ENCODE measurements at places on chromosomes 4 and X.
A peak's percentile ranks its signal among the peaks of the same experiment; 100 is the strongest.

GRCh38 chr4:31427691-31428090 lies 707.5 kb downstream of the PCDH7 start:
- DNase-seq = no peak

DNA sequence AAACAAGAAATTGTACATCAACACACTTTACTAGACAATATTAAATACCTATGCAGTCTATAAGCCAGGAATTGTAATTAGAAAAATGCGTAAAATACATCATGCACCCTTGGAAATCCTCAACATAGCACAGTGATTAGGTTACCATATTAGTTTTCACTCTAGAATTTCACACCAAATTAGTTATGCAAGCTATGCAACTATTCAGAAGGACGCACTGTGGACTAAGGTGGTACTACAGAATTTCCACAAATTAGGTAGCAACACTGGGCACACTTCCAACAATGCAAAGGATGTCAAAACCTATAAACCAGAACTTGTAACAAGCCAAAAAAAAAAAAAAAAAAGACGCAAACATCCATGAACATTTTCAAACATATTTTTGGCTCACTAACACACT lies 71.1 kb upstream of the ZCCHC13 start:
- no peak for DNase-seq

GRCh38 chr4:55754754-55755350 lies 64.7 kb upstream of the EXOC1L start:
- DNase-seq = no peak

- no peak for DNase-seq
Measured at GRCh38 chr4:35105486-35105885, 1138.8 kb downstream of the ARAP2 start.

DNA sequence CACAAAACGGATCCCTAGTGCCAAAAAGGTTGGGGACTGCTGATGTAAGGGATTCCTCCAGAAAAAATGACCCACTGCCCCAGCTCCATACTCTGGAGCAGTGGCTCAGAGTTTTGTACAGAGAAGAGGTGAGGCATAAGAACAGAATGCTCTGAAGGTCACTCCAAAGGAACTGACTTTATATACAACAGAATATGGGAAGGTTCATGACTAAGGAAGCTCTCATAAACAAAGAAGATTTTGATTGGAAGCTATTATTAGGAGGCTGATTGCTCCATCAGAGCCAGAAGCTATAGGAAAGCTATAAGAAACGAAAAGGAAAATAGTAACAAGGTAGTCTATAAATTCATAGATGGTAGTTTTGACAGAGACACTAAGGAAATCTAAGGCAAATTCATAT lies 203.1 kb downstream of the SLC7A11 start:
- no peak for DNase-seq

- DNase-seq = no peak
Measured at GRCh38 chrX:111444881-111445280, 32.9 kb upstream of the DCX start.

DNA sequence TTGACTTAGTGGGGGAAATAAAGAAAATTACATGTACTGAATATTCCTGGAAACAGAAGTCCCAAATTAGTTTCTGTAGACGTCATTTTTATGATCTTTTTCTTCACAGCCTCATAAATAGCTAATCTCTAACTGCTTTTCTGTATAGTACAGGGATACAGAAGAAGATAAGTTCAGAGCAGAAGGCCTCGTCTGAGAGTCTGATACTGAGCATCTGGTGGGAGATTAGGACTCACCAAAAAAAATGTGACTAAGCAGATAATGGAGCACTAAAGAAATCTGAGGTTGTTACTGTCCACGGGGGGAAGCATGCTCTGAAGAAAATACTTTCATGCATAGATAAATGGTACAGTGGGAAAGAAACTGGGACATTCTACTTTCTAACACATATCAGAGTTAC lies 115.3 kb upstream of the TRPC5 start:
- no peak for DNase-seq

DNA sequence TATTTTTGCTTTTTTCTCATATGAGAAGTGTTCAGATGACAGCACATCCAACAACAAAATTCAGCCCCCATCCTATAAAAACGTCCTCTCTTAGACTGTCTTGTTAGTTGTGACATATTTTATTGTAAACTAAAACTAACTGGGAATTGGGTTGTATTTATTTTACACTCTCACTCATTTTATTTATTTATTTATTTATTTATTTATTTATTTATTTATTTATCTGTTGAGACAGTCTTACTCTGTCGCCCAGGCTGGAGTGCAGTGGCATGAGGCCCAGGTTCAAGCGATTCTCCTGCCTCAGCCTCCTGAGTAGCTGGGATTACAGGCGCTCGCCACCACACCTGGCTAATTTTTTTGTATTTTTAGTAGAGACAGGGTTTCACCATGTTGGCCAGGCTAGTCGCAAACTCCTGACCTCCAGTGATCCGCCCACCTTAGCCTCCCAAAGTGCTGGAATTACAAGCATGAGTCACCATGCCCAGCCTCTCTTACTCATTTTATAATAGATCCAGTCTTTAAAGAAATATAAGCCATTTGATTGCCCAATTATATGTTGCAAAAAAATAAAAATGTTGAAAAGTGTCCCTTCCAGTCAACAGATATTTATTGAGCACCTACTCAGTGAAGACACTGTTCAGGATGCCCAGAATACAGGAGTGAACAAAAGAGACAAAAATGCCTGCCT lies 44.6 kb downstream of the PALLD start:
- peak; percentile 36 for DNase-seq

DNA sequence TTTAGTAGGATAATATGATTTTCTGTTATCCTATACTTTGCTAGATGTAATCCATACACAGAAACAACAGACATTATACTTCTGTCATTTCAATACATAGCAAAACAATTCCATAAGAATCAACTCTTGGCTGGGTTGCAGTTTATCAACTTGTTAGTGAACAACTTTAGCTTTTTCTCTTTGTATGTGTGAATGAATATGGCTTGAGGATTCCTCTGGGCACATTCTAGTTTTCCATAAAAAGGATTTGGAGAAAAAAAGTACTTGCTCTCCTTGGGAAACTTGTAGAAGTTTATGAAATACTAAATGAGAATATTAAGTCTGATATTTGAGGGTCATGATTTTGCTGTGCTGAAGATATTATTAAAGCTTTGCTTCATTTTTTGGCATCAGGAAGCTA lies 210.7 kb upstream of the GIMD1 start:
- DNase-seq = no peak

DNA sequence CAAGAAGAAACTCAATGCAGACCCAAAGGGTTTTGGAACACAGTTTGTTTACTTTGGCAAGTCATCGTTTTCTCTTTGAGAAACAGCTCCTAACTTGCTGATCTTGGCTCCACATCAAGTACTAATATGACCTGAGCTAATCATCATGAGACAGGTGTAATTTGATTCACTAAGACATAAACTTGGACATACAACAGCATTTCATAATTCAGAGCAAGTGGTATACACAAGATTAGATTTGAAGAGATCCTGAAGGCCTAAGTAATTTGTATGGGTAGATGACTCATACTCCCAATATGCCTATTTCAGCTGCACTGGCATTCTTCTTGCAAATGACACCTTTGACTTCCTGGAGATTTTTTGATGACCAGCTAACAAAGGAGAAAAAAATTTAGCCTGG lies 1521.7 kb downstream of the RPA4 start:
- DNase-seq = no peak

- no peak for DNase-seq
Measured at GRCh38 chrX:148290041-148290440, 210.4 kb upstream of the AFF2 start.

DNA sequence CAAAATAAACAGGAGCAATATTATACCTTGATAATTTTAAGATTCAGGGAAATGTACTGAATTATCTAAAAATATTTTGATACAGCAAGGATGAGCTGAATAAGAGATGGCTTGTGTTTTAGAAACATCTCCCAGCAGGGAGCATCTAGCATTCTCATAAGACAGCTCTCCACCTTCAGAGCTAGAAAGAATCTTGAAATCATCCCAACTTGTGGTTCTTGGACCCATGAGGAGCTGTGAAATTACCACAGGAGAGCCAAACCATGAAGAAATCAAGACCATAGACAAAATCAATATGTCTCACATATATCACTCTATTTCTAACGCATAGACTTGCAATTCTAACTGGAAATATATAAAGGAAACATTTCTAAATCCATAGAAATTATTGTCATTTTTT lies 210.6 kb upstream of the DKK2 start:
- DNase-seq = no peak
